Activated CD4-positive, CD25-positive, alpha-beta regulatory T cell (primary cell): ENCODE measurements at places on chromosomes 1 and 21.

DNA sequence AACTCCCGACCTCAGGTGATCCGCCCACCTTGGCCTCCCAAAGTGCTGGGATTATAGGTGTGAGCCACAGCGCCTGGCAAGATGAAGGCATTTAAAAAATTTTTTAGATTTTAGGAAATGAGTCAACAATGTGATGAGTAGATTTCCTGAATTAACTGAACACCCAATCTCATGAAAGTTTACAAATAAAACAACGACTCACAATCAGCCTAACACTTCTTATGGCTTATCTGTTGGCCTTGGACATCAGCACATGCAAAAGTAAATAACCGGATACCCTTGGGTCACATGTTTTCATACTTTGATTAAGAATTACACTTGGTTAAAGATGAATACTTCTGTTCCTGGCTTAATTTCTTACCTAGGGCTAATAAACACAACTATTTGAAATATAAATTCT is 3.0 kb downstream of the GNG12 start:
- no peak for DNase-seq

DNA sequence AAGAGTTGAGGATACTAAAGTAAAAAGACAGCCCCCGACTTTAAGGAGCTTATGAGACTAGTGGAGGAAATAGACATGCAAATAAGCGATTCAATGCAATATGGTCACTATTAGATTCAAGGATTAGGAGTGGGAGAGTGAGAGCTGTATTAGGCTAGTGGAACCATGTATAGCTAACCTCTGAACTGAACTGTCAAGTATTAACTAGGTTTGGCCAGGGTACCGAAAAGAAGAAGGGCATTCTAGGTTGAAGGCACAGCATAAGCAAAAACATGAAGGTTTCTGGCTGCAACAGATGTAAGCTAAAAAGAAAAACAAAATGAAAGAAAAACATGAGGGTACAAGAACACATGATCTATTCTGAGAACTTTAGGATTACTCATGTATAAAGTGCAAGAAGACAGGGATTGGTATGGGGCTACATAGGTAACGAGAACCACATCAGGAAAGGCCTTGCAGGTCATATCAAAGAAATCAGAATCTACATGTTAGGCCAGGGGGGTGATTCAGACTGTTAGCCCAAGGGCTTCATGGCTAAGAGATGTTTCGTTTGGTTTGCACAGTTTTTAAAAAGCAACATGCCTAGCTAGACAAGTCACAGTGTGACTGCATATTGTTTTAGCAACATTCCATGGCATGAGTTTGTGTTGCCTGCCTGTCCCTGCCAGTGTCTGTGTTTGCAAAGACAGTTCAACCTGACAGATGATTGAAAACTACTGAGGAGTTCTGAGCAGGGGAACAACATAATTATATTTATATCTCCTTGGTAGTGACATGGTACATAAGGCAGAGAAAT is 54.4 kb upstream of the HAO2 start:
- DNase-seq, result no peak

DNA sequence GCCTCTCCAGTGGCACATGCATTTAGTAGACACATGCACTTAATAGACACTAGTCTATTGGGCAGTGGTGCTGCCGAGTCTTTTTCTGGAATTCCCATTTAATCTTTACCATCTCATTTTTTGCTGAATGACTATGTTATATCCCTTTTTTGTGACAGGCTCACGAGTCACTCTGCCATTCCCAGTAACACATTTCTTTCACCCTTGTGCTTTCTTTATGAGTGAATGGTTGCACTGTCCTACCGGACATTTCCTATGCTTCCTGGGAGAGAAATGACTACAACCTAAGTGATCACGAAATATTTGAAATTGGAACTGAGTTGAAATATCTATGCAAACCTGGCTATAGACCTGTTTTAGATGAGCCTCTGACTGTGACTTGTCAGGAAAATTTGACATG is 70.9 kb downstream of the C4BPA start:
- no peak for DNase-seq

- DNase-seq, result no peak
Measured at GRCh38 chr1:207866471-207867135, 44.3 kb downstream of the CD34 start.

GRCh38 chr1:203351037-203351625 is at the start of gene FMOD:
Gene FMOD (minus strand): TSS chr1:203351122. CDS start chr1:203348270, 2,852 bp downstream.
- DNase-seq, result no peak

DNA sequence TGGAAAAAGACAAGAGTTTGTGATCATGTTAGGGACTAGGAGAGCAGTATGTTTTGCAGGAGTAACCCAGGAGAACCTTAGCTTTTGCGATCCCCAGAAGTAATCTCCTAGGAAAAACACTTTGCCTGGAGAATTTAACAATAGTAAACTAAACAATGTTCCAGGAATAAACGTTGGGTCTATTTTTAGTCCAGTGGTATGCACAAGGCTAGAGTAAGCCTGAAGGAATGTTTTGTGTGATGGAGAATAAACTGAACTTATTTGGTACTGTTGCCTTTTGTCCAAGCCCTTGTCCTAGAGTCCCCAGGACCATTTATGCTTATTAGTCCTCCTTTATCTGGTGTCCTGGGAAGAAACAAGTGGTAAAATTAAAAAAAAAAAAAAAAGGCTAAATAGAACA is 28.7 kb upstream of the RGS5 start:
- DNase-seq, result no peak

DNA sequence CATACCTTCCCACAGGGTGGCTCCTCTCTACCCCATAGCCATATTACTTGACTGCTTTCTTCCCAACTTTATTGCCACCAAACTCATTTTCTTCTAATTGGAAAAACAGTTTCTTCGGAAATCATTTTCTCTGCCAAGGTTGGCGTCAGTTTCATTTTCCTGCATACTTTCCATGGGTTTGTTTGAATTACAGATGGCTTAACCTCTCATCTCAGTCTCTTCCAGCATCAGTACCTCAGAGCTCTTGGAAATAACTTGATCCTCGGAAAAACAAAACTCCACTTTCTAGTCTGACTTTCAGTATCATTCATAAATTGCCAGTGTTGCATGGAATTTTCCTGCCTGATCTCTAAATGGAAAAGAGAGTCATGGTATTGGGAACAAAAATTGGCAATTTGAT is 20.3 kb upstream of the PRDM2 start:
- DNase-seq, result no peak

- no peak for DNase-seq
Measured at GRCh38 chr1:27402349-27402754, 9.9 kb downstream of the GPR3 start.

- DNase-seq, result no peak
Measured at GRCh38 chr1:156500543-156500792, at the start of gene MEF2D. Gene MEF2D (minus strand): TSS chr1:156500775. CDS start chr1:156483292, 17,483 bp downstream.

DNA sequence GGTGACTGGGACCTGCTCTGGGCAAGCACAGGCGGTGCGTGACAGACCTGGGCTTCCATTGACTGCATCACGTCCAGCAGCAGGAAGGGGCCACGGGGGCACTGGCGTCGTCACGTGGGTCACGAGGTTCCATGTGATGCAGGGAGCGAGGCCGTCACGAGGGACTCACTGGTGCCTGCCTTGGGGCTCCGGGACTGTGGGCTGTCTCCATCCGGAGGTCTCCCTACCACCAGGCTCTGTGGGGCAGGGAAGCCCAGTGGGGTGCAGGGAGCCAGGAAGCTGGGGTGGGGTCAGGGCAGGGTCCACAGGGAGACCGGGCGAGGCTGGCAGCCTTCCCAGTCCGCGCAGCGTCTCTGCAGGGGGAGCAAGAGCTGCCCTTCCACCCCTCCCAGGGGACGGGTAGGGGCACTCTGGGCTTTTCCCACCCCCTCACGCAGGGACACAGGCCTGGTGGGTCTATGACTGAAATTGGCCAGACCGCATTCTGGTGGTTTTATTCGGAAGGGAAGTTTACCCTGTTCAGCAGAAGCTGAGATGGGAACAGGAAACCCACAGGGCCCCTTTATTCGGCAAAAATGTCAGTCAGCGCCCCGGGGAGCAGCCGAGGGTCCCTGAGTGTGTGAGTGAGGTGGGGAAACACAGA is 416 bp upstream of the TNFRSF14 start:
- DNase-seq, result peak; percentile 57

GRCh38 chr1:84776639-84777038 is 86.4 kb upstream of the SSX2IP start:
- no peak for DNase-seq
